ENCODE measurements at places on chromosomes 5 and 9.

DNA sequence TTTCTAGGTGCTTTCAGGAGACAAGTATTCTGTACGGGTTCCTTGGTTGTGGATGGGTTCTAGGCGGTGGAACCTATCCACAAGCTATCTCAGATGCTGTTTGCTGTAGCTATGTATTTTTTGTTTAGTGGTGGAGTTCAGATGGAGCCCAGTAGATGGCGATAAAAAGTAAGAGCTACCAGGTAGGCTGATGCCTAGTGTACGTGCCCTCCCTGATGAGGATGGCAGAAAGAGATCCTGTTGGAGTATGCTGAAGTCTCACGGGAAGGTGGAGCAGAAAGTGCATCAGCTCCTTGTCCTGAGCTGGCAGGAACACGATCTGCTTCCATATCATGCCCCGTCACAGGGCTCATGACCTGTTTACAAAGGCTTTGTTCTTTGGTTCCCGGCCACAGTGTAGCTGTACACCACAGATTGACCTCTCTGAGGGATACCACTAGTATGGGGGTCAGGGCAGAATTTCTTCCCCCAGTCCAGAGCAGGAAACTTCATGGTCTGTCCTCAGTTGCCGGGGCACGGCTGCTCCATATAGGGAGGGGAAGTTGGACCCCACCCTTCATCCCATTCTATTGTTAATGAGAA lies 12.6 kb upstream of the UGT3A2 start:
- no peak for DNase-seq

DNA sequence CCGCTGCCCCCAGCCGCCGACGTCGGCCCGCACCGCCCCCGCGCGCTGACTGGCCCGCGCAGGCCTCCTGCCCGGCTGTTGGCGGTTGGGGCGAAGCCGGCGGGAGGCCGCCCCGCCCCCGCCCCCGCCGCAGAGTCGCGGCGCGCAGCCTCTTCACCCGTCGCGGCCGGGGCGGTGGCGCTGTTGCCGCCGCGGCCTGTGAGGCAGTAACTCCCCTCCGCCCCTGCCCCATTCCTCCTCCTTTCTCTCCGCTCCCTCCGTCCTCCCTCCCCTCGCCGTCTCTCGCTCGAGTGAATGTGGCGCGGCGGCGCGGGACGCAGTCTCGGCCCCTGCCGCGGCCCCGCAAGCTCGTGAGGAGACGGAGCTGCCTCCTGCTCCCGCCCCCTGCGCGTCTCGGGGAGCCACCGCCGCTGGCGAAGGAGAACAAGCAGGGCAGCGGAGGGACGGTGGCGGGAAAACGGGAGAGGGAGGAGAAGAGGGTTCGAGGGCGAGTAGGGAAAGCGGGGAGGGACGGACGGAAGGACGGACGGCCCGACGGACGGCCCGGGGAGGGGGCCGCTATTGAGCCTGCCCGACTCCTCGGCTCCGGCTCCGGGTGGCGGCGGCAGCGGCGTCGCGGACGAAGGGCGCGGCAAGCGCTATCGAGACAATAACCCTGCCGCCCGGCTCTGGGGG lies 637 bp upstream of the ERBIN start:
- DNase-seq, result peak; percentile 54

- DNase-seq, result no peak
Measured at GRCh38 chr5:123350742-123351141, 72.5 kb downstream of the CEP120 start.

GRCh38 chr5:41621420-41621819 lies 111.0 kb upstream of the PLCXD3 start:
- no peak for DNase-seq

DNA sequence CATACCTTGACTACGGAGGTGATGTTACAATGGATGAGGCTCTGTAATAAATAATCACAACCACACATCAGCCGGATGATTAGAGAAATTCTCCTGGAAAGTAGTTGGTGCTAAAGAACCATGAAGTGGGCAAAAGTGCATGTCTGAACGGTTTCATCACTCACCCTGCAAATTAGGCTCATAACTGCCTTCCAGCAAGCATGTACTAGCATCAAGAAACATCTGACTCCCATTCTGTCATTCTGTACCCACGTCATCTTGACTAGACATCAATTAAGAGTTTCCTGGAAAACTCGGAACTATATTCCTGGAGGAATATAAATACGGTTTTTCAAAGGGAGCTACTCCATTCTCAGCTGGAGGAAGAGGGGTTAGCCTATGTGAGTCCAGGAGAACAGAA lies 52.2 kb downstream of the HSD17B3 start:
- DNase-seq, result no peak

DNA sequence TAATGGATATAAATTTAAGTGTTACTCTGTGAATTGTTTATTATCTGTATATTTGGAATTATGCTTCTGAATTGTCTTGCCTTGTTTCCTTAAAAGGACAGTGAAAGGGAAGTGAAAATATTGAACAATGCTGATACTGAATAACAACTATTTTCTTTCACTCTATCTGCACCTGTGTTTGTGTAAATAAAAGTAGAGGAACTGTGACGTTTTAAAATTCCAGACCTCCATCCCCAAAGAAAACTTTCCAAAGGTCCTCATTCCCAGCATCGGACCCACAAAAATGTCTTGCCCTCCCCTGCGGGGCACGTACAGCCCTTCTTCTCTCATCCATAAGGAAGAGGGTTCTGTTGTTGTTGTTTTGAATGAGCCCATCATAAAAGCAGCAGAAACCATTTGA lies 100.0 kb downstream of the NLN start:
- DNase-seq, result no peak

DNA sequence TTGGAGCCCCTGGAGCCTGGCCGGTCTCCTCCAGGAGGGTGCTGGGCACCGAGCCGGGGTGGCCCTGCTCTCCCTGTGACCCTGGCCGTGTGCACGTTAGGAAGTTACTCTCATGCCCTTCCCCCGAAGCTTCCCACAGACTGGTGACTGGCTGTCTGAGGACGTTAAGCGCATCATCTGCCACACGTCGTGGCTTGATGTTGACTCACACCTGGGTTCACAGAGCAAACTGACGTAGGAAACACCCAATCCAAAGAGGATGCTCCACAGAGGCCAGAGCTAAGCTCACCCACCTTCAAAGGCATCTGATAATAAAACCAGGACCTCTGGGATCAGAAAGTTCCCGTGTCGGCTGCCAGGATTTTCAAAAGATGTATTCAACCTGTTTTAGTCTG lies 152.9 kb upstream of the PHYKPL start:
- no peak for DNase-seq

GRCh38 chr9:121551985-121552753 lies 52.5 kb upstream of the GGTA1 start:
- no peak for DNase-seq

GRCh38 chr5:115487756-115488155 lies 56.8 kb downstream of the FEM1C start:
- DNase-seq, result no peak

DNA sequence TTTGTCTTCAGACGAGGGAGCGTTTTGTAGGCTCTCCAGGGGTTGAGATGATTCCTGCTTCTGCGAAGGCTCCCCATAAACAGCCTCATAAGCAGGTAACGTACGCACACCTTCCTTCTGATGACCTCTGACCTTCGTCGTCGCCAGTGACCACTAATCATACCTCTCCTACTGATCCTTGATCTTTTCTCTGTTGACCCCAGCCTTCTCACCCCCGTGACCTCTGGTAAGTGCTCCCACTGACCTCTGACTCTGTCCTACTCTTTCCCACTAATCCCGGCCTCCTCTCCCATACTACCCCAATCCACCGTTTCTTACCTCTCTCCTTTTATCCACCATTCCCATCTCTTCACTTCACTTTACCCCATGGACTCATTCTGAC lies 345 bp downstream of the DNAI1 start:
- DNase-seq, result no peak

GRCh38 chr5:1245905-1246576 lies 20.9 kb downstream of the SLC6A18 start:
- DNase-seq, result no peak

- DNase-seq, result no peak
Measured at GRCh38 chr9:14081745-14082144, 232.2 kb downstream of the NFIB start.

DNA sequence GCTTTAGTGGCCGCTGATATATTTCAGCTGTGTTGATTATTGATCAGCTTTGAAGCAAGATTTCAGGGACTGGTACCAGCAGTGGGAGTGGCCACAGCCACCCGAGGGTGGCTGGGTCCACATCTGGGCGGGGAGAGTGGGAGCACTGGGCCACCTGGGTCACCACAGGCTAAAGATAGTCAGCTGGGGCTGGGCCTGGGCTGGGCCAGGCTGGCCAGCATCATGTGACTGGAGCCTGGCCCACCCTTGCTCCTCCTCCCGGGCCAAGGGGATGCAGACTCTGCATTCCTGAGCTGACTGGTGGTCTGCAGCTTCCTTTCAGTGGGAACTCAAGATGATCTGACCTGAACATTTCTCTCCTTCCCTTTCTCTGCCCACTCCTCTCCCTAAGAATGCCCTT lies 27.1 kb downstream of the LARP1 start:
- DNase-seq, result no peak

GRCh38 chr5:111099058-111099778 lies 7.1 kb downstream of the WDR36 start:
- no peak for DNase-seq

DNA sequence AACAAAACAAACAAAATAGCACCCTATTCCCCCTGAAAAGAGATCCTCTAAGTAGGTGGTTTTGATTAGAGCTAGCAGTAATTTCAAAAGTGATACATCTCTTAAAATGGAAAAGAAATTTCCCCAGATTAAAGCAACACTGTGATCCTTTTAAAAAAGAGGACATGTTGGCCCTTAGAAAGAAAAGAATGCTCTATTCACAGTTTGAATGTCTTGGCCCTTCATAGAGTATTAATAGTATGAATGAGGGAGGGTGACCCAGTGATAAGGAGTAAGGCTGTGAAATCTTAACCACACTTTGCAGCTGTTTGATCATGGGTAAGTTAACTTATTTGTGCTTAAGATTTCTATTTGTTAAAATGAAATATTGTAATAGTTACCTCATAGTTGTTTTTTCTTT lies 467.7 kb upstream of the MEF2C start:
- no peak for DNase-seq

DNA sequence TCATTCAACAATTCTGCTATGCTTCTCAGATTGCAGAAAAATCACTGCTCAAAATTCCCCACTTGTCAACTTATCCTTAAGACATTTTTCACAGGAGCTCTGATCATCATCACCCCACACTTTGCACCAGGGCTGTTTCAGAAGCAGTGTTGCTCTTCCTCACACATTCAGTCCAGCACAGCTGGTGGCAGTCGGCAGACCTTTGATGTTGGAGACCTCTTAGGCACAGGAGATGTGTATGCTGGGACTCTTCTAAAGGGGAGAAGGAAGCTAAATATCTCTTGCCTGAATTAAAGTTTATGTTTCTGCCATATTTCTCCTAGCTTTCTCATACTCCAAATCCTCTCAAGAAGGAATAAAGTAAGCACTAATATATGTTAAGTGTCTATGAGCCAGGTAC lies 44.8 kb upstream of the SSBP2 start:
- no peak for DNase-seq

- no peak for DNase-seq
Measured at GRCh38 chr9:112719241-112719691, 1.3 kb upstream of the INIP start.

- no peak for DNase-seq
Measured at GRCh38 chr5:151344088-151344487, 3.3 kb downstream of the SLC36A2 start.

- no peak for DNase-seq
Measured at GRCh38 chr5:157485811-157486210, 25.8 kb downstream of the NIPAL4 start.

DNA sequence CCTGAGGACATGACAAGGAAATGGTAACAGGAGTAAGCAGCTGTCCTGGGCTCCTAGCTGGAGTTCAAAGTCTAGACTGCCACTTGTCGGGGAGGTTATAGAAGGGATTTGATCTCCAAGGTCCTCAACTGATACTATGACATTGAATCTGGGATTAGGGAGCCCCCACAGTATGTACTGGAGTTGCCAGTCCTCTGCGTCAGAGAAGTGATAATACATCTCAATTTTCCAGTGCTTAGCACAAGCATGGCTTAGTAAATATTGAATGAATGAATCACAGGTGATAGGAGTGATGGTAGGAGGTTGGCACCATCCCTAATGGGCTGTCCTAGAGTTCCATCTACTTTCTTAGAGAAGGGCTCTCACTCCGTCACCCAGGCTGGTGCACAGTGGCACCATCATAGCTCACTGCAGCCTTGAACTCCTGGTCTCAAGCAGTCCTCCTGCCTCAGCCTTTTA lies 6.2 kb upstream of the TPM2 start:
- DNase-seq, result no peak

- DNase-seq, result no peak
Measured at GRCh38 chr9:109473329-109473728, 24.8 kb downstream of the PTPN3 start.

- DNase-seq, result no peak
Measured at GRCh38 chr5:40499007-40499406, 180.7 kb upstream of the PTGER4 start.

DNA sequence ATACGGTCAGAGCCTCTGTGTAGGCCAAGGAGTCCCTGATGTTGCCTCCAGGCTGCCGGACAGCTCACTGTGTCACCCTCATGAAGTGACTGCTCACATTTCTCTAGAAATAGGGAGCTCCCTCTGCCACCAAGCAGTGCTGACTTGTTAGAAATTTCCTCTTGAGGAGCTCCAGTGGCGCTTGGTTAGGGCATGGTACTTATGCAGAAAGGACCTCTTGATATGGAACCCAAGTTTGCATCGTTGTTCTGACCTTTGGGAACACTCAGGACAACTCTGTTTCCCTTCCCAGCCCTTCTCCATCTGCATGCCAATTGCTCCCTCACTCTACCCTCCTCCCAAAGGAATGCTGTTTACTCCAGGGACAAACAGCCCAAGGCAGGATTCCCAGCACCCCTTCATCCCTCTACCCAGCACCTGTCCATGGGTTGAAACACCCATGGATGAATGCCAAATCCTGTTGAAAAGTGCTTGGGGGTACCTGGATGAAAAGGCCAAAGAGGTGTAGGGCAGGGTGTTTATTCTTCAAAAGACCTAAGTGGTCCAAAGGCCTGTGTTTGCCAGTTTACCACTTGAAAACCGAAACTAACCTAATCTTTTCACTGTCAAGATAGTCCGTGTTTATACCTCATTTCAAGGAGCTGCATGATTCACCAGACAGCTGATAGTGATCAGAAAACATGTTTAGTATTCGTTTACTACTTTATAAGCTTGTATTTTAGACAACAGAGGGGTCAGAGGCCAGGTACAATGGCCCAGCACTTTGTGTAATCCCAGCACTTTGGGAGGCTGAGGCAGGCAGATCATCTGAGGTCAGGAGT lies 51.1 kb downstream of the KLF4 start:
- no peak for DNase-seq

DNA sequence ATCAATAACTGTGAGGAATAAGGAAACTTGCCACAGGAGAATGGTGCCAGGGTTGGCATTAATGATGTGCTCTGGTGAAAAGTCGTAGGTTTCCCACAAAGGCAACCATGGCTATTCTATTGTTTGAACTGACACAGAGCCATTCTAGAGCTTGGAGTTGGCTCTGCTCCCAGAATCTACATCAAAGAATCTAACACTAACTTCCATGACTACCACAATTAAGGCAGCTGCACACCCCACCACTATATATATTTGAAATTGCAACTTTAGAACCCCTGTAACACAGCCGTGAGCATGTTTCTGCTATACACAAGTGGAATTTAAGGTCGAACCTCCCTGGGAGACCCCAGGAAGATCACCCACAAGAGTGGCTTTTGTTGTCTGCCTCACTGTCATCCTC lies 89.7 kb upstream of the CCDC152 start:
- DNase-seq, result no peak

- no peak for DNase-seq
Measured at GRCh38 chr9:110399983-110400382, 62.3 kb upstream of the TXNDC8 start.

GRCh38 chr9:123584202-123585176 lies 228.5 kb downstream of the CRB2 start:
- no peak for DNase-seq

GRCh38 chr5:94389515-94389899 lies 228.9 kb downstream of the KIAA0825 start:
- no peak for DNase-seq

All from stimulated activated CD4-positive, alpha-beta T cell treated with anti-CD3 and anti-CD28 coated beads, Interleukin-15, amount 100 ng/mL, for 48 hours (primary cell).